ENCODE measurements at places on chromosomes 2 and 18.

DNA sequence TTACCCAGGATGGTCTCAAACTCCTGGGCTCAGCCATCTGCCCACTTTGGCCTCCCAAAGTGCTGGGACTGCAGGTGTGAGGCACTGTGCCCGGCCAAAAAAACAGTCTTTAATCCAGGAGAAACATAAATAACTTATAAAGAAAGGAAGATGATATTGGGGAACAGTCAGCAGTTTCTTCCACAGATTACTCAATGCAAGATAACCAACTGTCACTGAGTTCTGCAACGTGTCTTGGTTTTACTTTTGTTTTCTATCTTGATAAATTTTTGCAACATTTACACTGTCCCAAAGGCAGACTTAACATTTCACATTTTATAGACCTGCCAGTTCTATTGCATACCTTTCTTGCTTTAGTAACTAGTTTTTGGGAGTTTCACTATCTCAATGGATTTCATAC, 71.1 kb downstream of the ANKRD44 start:
- DNase-seq = no peak

- DNase-seq = no peak
Measured at GRCh38 chr2:201070948-201071478, 458 bp downstream of the HYCC2 start.

GRCh38 chr2:172639823-172640222, 83.9 kb downstream of the PDK1 start:
- DNase-seq = no peak

GRCh38 chr18:48950536-48951447, at the start of gene SMAD7:
TSS of gene SMAD7 (minus strand) at chr18:48950965. CDS start at chr18:48950424, 541 bp downstream.
- DNase-seq = no peak

GRCh38 chr18:66682855-66683322, 79.0 kb upstream of the CDH19 start:
- DNase-seq = no peak

Measured in stimulated activated CD8-positive, alpha-beta memory T cell treated with anti-CD3 and anti-CD28 coated beads, Interleukin-7, amount 100 ng/mL, for 1 hour (primary cell).